ENCODE measurements at places on chromosomes 2 and 18.

DNA sequence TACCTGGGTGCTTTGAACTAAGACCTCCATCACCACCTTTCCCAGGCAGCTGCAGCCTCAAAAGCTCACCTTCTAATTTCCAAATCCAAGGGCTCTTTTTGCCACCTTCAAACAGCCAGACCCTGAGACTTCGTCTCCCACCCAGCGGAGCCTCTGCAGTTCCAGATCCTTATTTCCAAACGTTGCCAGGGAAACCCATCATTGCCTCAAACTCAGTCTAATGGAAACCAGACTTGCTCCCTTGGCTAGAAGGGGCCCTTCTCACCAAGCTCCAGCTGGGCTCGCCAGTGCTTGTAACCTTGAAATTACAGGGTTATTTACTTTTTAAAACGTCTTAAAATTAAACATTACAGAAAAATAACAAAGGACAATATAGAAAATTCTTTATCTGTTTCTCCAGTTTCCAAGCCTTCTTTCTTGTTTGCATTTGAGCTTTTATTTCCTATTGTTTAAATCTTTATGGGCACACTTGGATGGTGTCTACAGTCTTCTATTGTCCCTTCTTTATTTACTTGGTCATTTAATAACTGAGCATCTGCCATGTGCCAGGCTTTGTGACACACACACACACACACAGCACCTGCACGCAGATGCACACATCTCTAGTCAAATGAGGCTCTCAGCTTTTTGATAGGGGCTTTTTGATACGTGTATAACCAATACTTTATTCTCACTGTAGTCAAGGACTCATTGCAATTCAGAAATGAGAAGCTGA, 36.1 kb downstream of the TRPM8 start:
- peak; percentile 63 for DNase-seq

DNA sequence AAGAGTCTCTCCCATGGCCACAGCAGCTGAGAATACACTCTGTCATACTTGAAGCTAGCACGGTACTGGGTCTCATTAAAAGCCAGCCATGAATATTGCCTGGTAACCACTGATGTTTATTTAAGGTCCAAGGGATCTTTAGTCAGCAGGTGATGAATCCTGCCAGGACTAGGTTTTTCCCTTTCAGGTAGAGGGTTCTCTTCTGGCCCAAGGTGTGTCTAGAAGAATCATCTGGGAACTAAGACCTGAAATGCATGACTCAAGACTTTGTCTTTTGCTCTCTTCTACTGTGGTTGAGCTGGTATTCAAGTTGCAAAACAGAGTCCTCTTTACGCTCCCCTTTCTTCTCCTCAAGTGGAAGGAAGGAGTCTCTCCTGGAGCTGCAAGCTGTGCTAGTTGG, 400.5 kb upstream of the FSIP2 start:
- no peak for DNase-seq

GRCh38 chr2:63364866-63365265, 223.4 kb downstream of the WDPCP start:
- DNase-seq = peak; percentile 98

DNA sequence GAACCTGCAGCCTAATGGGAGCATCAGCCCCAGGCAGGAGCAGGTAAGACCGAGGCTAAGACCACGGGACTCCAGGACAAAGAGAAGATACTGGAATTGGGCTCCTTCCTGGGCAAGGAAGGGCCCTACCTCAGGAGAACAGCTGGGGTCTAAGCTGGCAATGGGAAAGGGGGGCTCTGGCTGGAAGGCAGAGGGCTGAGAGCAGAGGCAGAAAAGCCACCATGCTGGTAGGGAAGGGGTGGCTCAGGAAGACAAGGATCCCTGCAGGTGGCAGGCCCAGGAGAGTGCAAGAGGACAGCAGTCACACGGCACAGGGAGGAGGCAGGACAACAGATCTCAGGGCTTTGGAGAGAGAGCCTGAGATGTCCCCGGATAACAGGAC, 203.5 kb downstream of the NDUFA10 start:
- no peak for DNase-seq

DNA sequence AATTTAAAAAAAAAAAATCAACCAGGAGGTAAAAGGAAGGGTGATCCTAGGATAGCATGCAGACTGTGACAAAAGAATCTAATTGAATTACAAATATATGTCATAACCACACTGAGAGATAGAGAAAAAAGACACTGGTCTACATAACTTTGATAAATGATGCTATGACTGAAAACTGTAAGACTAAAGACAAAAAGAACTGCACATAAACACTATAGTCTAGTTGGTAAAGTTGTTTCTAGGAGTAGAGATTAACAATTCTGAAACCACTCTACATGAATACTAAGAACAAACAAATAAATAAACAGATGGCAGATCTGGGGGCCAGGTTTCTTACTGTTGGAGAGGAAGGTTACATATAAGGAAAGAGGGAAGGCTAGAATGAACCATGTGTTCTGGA, 14.6 kb upstream of the CHAC2 start:
- DNase-seq = no peak

DNA sequence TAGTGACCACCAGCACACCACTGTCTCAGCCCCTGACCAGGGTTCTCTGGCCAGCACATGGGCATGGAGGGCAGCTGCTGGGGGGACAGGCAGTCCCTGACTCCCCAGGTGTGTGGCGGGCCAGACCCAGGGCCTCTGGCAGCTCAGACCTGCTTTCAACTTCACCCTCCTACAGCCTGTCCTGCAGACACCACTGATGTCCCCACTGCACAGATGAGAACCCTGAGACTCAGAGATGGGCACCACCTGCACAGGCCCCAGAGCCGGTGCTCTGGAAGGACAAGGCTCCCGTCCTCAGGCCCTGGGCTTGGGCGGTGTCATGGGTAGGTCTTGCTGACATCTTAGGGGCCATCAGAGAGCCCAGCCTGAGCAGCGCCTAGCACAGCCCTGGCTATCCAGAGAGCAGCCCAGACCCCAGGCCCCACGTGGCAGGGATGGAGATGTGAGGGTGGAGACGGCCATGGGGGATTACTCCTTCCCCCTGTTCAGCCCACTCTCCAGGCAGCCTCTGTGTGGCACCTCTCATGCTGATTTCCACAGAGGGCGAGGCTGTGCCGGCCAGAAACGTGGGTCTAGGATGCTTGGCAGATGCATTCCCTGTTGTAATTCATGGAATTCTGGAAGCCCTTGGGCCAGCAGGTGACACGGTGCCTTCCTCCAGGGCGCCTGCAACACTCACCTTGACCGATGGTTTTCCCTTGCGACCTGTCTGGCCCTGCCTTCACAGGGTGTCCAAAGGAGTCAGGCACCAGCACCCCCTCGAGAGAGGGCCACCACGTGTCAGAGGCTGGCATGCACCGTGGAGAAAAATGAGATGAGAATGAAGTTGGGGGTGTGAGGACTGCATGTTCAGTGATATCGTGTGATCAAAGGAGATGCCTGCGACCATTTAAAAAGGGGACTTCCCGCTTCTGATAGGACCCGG, 61.2 kb upstream of the GLI2 start:
- DNase-seq = no peak

- DNase-seq = no peak
Measured at GRCh38 chr2:16124881-16125613, 184.7 kb downstream of the MYCN start.
